Ovary (tissue), 10 donors: ENCODE measurements at places on chromosomes 16 and 17. TPM values are rescaled to one million over a fixed set of nuclear protein-coding genes. Genes with fewer than 3 reads are reported as not detected.

Gene TMC5
- total RNA-seq, result not detected

Gene BCO1
- 0.45 TPM for total RNA-seq

Gene MEOX1
- total RNA-seq, result 3.8 TPM

Gene WDR45B
- total RNA-seq, result 94.2 TPM

GRCh38 chr16:25922438-25922837, 230.7 kb downstream of the HS3ST4 start:
- no peaks in the 10 kb centered on the region for H3K36me3 ChIP-seq
- H3K4me3 ChIP-seq, result no peak overlapping the region
- no peaks in the 10 kb centered on the region for H3K27me3 ChIP-seq
- no peaks in the 10 kb centered on the region for H3K4me1 ChIP-seq
- no peak overlapping the region for H3K27ac ChIP-seq

DNA sequence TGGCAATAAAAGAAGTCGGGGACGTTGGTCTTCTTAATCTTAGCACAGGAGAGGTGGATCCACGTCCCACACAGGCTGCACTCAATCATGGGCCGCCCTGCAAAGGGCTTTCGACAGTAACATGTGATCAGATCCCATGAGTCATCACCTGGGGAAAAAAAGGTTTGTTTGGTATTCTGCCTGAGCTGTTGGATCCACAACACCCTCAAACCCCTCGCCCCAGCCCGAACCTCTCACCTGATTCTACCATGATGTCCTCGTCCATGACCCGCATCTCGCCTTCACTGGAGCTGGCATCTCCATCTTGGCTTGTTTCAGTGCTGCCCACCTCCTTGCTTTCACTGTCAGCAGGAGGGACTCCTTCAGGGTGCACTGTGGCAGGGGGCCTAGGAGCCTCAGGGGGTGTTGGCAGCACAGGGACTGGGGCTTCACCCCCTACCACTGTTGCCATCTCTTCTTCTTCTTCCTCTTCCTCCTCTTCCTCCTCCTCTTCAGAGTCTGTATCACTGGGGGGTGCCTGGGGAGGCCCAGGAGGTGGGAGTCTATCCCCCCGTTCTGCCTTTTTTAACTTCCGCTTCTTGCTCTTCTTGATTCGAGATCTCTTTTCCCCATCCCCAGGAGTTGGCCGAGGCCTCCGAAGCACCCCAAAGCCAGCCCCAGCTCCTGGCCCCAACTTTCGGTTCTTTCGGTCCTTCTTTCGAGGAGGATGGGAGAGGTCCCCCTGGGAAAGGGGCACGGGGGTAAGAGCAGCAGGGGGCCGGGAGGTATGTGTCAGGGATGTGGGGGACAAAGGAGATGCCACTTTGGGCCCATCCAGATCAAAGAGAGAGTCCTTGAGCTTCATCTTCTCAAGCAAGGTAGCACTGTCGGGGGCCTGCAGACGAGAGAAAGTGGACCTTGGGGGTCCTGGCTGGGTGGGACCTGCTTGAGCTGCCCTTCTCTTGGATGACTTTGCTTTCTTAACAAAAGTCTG, 1.7 kb upstream of the DVL2 start:
- H3K36me3 ChIP-seq, result no peaks in the 10 kb centered on the region
- no peaks in the 10 kb centered on the region for H3K27me3 ChIP-seq
- H3K27ac ChIP-seq, result no peak overlapping the region
- peaks cover 14% of the 10 kb centered on the region for H3K4me1 ChIP-seq
- DNase-seq, result peak; percentile 43

DNA sequence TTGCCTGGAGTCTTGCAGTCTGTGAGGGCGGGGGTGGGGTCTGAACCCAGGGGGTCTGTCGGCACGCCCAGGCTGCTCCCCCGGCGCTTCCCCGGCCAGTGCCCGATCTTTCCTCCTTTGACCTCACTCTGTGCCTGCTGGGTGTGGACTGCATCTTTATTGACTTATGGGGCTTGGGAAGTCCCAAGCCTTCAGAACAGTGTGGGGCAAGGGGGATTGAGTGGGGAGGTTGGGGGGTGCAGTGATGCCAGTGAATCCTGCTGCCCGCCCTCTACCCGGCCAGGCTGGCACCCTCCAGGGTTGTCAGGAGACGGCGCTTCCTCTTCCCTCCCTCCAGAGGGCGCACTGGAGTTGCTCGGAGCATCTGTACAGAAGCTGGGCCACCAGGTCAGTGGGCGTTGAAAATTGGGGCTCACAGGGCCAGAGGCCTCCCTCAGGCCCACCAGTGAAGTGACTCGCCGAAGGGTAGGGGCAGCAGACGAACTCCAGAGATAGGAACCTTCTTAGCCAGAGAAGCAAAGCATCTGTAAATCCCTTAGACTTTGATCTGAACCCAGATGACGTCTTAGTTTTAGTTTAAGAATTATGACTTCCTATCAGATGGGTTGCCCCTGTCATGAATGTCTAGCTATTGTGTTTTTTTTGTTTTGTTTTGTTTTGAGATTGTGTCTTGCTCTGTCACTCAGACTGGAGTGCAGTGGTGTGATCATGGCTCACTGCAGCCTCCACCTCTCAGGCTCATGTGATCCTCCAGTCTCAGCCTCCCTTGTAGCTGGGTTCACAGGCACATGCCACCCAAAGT, 184.8 kb upstream of the CIBAR2 start:
- H3K4me1 ChIP-seq, result no peaks in the 10 kb centered on the region
- no peak overlapping the region for H3K27ac ChIP-seq
- H3K36me3 ChIP-seq, result no peaks in the 10 kb centered on the region
- H3K4me3 ChIP-seq, result no peak overlapping the region
- no peak for DNase-seq

DNA sequence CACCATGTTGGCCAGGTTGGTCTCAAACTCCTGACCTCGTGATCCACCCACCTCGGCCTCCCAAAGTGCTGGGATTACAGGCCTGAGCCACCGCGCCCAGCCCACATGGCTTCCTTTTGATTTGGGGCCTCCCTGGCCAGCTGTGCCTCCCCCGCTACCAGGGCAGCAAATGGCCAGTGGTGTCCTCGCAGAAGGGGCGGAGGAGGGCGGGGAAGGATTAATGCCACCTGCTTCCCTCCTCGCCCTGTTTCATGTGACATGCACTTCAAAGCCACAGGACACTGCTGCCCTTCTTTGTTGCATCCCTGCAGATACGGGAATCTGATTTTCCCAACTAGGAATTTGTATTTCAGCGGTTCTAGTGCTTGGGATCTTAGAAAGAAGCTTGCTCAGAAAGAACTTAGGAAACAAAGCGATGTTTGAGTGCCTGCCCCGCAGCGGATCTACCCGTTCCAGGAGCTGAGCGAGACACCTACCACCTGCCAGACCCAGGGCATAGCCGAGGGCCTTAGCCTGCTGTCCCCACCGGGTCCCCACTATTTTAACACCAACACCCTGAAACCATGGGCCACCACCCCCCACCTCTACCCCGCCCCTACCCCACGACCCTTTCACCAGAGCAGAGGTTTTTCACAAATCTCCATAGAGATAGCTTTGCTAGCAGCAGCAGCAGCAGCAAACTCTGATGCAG, 37.7 kb upstream of the CCDC182 start:
- no peak for DNase-seq
- no peaks in the 10 kb centered on the region for H3K36me3 ChIP-seq
- no peak overlapping the region for H3K4me3 ChIP-seq
- H3K27ac ChIP-seq, result no peak overlapping the region
- no peaks in the 10 kb centered on the region for H3K27me3 ChIP-seq

DNA sequence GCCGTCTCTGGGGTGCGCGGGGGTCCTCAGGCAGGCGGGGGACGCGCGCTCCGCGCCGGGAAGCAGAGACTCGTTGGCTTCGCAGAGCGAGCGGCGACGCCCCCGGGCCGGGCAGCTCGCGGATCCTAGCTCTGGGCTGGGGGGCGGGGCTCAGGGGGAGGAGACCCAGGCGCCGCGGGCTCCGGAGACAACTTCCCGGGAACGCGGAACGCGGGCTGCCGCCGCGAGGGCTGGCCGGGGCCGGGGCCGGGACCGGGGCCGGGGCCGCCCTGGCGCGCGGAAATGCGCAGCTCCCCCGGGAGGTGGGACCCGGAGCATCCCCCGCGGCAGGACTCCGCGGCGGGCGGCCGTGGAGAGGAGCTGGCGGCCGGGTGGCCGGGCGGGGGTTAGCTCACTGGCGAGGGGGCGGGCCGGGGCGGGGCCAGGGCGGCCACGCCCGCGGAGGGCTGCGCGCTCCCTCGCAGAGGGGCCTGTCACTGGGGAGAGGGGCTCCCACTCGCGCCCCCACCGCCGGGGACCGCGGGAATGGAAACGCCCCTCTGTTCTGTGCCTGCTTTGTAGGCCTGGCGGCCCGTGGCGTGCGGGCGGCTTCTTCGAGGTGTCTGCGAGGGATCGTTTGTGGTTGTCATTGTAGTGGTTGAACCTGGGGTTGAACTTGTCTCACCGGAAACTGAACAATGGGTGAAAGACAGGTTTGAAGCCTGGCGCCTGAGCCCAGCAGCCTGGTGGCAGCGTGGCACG, at the start of gene GAS7:
TSS of gene GAS7 (minus strand) at position 98 of the 741 bp plus-strand sequence.
- no peaks in the 10 kb centered on the region for H3K27me3 ChIP-seq
- H3K4me3 ChIP-seq, result peak within 1 kb of the TSS; percentile 78
- peak; percentile 85 for DNase-seq
- H3K27ac ChIP-seq, result no peak within 1 kb of the TSS
- H3K4me1 ChIP-seq, result peaks cover 3% of the 10 kb centered on the region
- H3K36me3 ChIP-seq, result no peaks in the 10 kb centered on the region

- no peak overlapping the region for H3K27ac ChIP-seq
- no peaks in the 10 kb centered on the region for H3K4me1 ChIP-seq
These were observed 53.5 kb downstream of the DNAH3 start for GRCh38 chr16:21097151-21097550.

DNA sequence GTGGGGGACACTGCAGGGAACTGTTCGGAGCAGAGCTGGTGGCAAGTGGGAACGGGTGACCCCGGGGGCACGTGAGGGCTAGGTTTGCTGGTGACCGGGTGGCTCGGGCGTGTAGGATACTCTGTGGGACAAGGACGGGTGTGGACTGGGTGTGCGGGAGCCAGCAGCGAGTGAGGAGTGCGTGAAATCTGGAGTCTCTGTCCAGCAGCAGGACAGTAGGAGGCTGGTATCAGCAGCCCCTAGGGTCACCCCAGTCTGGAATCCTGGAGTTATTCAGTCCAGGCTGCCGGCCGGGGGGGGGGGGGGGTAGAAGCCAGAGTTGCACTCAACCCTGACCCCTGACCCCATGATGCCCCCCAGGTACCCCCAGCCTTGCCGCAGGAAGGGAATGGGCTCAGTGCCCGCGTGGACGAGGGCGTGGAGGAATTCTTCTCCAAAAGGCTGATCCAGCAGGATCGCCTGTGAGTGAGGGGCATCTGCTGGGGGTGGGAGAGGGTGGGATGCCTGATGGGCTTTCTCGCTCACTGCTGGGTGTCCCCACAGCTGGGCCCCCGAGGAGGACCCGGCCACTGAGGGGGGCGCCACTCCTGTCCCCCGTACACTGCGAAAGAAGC, 6.2 kb downstream of the ACD start:
- no peak overlapping the region for H3K4me3 ChIP-seq
- DNase-seq, result peak; percentile 38

- H3K27ac ChIP-seq, result no peak overlapping the region
- H3K4me1 ChIP-seq, result no peaks in the 10 kb centered on the region
- DNase-seq, result no peak
These were observed 147.0 kb upstream of the CDH5 start for GRCh38 chr16:66219491-66219890.

DNA sequence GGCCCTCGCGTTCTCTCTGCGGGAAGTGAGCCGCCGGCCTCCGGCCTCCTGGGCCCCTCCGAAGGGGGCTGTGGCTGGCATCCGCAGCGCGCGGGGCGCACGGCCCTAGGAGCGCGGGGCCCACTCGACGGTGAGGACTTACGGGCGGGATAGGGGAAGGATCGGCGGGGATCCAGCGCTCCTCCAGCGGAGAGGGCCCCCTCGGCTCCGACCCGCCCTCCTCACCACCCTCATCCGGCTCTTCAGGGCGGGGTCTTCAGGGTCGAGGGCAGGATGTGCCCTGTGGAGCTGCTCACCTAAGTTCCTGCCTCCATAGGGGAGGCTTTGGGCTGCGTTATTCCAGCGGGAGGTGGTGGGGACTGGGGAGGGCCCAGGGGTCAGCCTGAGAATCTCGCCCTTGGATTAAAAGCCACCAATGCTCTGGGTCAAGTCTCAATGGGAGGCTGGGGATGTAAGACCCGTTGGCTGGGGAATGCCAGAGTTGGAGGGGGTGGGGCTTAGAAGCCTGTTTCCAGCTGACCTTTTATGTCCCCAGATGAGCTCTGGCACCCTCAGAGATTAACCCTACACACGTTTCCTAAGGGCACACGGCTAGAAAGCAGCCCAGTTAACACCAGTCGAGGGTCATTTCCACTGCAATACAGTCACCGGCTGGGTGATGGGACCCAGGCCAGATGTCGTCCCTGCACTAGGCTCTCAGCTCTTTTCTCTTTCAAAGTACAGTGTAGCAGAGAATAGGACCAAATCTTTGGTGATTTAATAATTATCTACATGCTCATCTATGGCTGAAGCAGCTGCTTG, 13.4 kb downstream of the TBX2 start:
- H3K27ac ChIP-seq, result peak overlapping the region; percentile 31
- H3K36me3 ChIP-seq, result no peaks in the 10 kb centered on the region
- H3K4me1 ChIP-seq, result peaks cover 9% of the 10 kb centered on the region
- no peak for DNase-seq
- H3K4me3 ChIP-seq, result peak overlapping the region; percentile 61

DNA sequence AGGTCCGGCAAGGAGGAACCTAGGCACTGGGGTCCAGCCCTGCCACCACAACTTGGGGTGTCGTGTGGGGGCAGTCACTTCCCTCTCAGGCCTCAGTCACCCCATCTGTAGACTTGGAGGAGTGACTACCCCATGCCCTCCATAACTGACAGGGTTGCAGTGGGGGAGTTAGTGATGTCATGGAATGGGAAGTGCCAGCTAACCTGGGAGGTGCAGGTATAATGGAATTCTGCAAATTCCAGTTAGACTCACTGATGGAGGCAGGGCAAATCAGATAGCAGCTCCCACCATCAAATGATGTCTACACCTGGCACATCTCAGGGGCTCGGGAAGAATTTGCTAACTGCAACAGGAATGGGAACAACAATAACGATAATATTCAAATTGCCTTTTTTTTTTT, 72.9 kb downstream of the CNGB1 start:
- no peaks in the 10 kb centered on the region for H3K36me3 ChIP-seq
- no peaks in the 10 kb centered on the region for H3K4me1 ChIP-seq
- no peak overlapping the region for H3K4me3 ChIP-seq
- H3K27ac ChIP-seq, result no peak overlapping the region
- DNase-seq, result no peak

GRCh38 chr17:10105513-10106001, 92.8 kb downstream of the GAS7 start:
- DNase-seq, result no peak
- no peak overlapping the region for H3K27ac ChIP-seq
- H3K4me3 ChIP-seq, result no peak overlapping the region
- no peaks in the 10 kb centered on the region for H3K27me3 ChIP-seq
- no peaks in the 10 kb centered on the region for H3K4me1 ChIP-seq

DNA sequence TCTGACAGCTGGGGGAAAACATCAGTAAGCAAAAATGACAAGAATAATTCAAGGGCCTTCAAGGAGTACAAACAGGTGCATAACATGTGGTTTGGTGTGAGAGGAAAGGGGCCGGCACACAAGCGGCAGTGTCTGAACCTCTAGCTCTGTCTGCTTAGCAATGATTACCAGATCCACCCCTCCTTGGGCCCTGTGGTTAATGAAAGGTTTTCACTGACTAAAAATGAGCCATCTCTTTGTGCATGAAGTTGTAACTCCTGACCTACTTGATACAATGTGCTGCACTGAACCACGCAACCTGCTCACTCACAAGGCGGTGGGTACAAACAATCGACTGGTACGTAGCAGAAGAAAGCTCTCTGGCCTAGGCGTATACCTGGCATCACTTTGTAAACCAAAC, 15.1 kb downstream of the FAM117A start:
- DNase-seq, result no peak
- no peaks in the 10 kb centered on the region for H3K4me1 ChIP-seq
- no peaks in the 10 kb centered on the region for H3K27me3 ChIP-seq
- no peak overlapping the region for H3K4me3 ChIP-seq
- H3K27ac ChIP-seq, result no peak overlapping the region
